ENCODE measurements at places on chromosomes 4 and X. TPM values are rescaled to one million over a fixed set of nuclear protein-coding genes. Genes with fewer than 3 reads are reported as not detected.
A peak's percentile ranks its signal among the peaks of the same experiment; 100 is the strongest.

DNA sequence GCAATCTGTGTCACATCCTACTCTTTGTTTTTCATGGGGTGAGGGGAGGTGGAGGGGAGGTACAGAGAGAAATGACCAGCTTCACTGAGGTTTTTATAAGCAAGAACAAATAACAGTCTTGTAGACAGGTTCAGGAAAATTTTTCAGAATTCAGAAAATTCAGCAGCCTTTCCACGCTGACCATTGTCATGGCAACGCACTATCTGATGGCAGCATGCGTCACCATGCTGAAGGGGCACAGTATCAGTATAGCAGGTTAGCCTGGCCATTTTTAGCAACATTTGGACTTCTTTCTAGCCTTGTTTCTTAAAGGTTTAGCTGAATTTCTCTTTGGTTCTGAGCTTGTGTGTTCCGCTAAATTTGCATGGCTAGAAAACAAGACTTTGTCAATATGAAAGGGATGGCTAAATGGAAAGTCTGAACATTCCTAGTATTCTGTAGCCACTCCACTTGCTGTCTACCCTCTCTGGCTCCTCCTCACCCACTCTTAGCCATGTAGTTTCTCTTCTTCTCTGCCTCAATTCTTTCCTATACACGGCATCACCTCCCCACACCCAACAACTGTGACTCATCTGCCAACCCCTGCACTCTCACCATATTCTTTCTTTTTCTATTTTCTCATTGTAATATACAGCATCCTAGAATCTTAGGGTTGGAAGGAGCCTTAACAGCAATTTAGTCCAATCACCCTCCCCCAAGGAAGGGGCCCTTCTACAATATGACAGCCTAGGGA, 42.7 kb upstream of the CITED1 start:
- DNase-seq = no peak
- no peaks in the 10 kb centered on the region for H3K4me1 ChIP-seq
- no peak overlapping the region for H3K4me3 ChIP-seq
- no peak overlapping the region for H3K27ac ChIP-seq

Gene GLRA3
- total RNA-seq = not detected

DNA sequence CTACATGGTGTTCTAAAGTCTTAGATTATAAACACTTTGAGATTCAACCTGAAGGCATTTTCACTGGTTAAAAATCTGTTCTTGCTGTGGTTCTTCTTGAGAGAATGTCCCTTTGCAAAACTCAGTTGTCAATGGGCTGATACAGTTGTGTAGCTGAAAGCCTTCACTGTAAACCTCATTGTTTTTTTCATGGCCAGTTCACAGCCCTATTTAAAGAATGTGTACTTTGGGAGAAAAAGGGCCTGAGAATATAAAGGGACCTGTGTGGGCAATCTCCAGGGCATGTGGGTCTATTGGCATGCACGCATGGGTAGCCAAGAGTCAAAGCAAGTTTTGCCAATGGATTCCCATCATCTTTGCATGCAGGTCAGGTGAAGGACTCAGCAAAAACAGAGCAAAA, 7.8 kb upstream of the MAP7D3 start:
- H3K36me3 ChIP-seq = no peaks in the 10 kb centered on the region
- peak overlapping the region; percentile 93 for H3K27ac ChIP-seq
- no peak for DNase-seq
- no peak overlapping the region for H3K4me3 ChIP-seq

- H3K4me3 ChIP-seq = no peak overlapping the region
- DNase-seq = no peak
- H3K36me3 ChIP-seq = no peaks in the 10 kb centered on the region
- H3K27me3 ChIP-seq = no peaks in the 10 kb centered on the region
Observed at GRCh38 chrX:109270580-109271484, 211.1 kb downstream of the GUCY2F start.

DNA sequence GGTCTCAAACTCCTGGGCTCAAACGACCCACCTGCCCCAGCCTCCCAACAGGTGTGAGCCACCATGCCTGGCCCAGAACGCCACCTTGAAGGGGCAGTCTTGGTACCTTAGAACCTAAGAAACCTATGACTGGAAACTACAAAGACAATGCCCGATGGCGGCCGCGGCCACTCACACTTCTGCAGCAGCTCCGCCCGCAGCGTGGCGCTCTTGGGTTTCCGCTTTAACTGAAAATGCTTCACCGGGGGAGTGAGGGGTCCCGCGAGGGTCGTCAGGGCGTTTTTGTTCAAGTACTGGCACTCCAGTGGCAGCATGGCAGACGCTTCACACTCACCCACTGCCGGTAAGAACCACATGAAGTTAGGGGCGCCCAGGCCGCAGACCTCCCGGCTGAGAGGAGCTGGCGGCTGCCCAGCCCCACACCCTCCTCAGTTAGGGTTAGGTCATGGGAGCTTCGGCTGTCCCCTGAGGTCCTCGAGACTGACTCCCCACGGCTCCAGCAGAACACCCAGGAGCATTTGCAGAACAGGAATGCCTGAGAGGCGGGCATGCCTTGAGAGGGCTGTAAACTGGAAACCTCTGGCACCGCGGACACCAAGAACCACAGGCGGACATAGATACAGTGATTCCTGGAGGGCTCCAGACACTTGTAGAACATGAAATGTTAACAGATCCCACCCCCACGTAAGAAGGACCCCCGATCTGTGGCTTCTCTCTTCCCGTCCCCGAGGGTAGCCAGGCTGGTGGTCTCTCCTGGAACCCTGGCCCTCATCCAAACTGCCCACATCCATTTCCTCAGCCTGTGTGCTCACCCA, 19.0 kb downstream of the NELFA start:
- DNase-seq = no peak
- H3K4me3 ChIP-seq = no peak overlapping the region

DNA sequence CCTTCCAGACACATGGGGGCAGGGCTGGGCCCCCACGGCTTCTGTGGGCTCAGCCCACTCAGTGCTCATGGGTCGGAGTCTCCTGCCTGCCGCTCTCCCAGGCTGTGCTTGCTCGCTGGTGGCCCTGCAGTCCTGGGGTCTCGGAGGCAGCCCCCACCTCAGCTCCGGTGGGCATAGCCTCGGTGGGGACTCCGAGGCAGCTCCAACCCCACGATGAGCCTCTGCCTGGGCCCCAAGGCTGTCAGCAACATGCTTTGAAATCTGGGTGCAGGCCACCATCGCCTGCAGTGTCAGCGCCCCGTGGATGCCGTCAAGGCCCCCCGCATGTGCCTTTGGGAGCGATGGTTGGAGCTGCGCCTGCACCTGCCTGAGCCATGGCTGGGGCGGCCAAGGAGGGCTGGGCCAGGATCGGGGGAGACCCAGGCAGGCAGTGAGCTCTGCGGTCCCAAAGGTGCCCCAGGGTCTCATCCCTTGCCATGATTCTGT, 30.2 kb upstream of the SPON2 start:
- H3K4me3 ChIP-seq = no peak overlapping the region
- no peak for DNase-seq
- peak overlapping the region; percentile 25 for H3K27ac ChIP-seq
- H3K36me3 ChIP-seq = no peaks in the 10 kb centered on the region

- peaks cover 27% of the 10 kb centered on the region for H3K4me1 ChIP-seq
- no peak overlapping the region for H3K27ac ChIP-seq
- no peaks in the 10 kb centered on the region for H3K36me3 ChIP-seq
- peak overlapping the region; percentile 1 for H3K4me3 ChIP-seq
- H3K27me3 ChIP-seq = no peaks in the 10 kb centered on the region
Observed at GRCh38 chr4:152605641-152606335, 69.9 kb upstream of the FBXW7 start.

Gene RHOH
- 5.8 TPM for total RNA-seq

DNA sequence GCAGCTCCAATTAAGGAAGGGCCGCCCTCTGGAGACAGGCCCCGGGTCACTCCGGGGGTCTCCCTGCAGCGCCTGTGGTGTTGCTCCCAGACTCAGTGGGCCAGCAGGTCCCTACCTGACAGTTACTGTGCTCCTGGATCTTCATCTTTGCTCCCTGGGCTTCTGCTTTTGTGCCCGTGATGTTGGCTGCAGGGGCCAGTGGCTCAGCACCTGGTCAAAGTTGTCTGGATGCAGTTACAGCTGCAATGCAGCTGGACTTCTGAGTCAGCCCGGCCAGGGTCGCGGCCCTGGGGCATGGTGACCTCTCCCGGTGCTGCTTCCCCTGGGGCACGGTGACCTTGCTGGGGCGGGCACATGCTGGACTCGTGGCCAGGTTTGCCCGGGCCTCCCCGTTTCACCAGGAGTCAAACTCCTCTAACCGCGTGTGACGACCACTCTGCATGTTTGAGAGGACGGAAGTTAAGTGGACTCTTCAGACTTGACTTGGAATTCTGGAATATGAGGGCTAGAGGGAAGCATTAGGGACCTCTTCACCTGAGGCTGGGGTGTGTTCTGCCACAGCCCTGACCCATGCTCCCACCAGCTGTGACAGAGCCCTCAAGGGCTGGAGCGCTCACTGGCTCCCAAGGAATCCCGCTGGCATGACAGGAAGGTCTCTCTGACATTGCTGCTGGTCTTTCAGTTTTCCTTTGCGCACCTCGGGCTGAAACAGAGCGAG, 3.7 kb downstream of the CTAG2 start:
- DNase-seq = no peak
- H3K27me3 ChIP-seq = no peaks in the 10 kb centered on the region
- H3K27ac ChIP-seq = no peak overlapping the region
- H3K4me1 ChIP-seq = no peaks in the 10 kb centered on the region
- no peak overlapping the region for H3K4me3 ChIP-seq

DNA sequence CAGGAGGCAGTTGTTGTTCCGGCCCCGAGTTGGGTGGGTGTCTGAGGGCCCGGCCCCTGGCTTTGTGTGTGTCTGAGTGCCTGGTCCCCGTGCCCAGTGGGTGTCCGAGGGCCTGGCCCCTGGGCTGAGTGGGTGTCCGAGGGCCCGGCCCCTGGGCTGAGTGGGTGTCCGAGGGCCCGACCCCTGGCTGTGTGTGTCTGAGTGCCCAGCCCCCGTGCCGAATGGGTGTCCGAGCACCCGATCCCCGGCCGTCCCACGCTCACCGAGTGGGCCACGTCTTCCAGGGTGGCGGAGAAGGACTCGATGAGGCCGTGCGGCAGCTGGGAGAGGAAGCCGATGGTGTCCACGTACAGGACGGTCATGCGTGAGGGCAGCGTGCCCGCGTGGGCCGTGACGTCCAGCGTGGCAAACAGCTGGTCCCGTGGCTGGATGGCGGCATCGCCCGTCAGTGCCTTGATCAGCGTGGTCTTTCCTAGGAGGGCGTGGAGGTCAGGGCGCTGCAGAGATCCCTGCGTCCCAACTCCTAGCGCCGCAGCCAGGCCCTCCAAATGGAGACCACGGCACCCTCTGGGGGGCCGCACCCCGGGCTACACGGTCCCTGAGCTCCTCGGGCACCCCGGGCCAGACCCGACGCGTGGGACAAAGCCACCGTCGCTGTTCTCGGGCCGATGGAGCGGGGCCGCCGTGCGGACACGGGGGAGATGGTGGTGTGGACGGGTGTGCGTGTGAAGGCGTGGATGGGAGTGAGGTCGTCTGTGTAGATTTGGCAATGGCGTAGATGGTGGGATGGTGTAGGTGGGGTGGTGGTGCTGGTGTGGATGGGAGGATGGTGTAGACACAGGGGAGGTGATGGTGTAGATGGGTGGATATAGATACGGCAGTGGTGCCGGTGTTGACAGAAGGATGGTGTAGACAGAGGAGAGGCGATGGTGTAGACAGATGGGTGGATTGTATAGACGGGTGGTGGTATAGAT, 7.2 kb downstream of the GTPBP6 start:
- H3K27me3 ChIP-seq = no peaks in the 10 kb centered on the region
- no peak overlapping the region for H3K4me3 ChIP-seq
- no peak overlapping the region for H3K27ac ChIP-seq
- DNase-seq = no peak
- H3K4me1 ChIP-seq = no peaks in the 10 kb centered on the region

Gene GPR78
- not detected for total RNA-seq

DNA sequence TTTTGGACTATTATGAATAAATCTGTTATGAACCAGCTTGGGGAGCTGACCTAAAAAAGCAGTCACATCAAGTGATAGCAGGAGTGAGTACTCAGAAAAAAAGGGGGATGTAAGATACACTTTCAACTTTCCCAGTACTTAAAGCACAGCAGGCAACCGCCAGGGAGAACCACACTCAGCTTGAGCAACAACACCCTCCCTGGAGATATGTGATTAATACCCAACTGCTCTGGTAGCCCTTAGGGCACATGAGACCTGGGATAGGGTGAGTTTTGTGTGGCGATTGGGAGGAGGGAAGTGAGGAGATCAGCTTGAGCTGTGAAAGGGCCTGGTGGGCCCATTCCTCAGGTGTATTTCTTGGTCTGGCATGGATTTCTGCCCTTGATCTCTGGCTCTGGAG, 220.3 kb upstream of the SFRP2 start:
- DNase-seq = no peak
- H3K4me1 ChIP-seq = peaks cover 10% of the 10 kb centered on the region
- H3K4me3 ChIP-seq = no peak overlapping the region
- no peaks in the 10 kb centered on the region for H3K36me3 ChIP-seq
- H3K27ac ChIP-seq = no peak overlapping the region

- DNase-seq = no peak
- H3K27ac ChIP-seq = no peak overlapping the region
- H3K4me1 ChIP-seq = no peaks in the 10 kb centered on the region
Observed at GRCh38 chr4:7342223-7343080, 92.3 kb downstream of the PSAPL1 start.

Gene MAGEB1
- total RNA-seq = not detected

Gene TSPAN6
- total RNA-seq = 7.2 TPM

GRCh38 chr4:17280261-17281018, 231.4 kb downstream of the QDPR start:
- peaks cover 17% of the 10 kb centered on the region for H3K4me1 ChIP-seq
- no peak overlapping the region for H3K4me3 ChIP-seq
- H3K36me3 ChIP-seq = no peaks in the 10 kb centered on the region

Gene DCK
- 11.1 TPM for total RNA-seq

DNA sequence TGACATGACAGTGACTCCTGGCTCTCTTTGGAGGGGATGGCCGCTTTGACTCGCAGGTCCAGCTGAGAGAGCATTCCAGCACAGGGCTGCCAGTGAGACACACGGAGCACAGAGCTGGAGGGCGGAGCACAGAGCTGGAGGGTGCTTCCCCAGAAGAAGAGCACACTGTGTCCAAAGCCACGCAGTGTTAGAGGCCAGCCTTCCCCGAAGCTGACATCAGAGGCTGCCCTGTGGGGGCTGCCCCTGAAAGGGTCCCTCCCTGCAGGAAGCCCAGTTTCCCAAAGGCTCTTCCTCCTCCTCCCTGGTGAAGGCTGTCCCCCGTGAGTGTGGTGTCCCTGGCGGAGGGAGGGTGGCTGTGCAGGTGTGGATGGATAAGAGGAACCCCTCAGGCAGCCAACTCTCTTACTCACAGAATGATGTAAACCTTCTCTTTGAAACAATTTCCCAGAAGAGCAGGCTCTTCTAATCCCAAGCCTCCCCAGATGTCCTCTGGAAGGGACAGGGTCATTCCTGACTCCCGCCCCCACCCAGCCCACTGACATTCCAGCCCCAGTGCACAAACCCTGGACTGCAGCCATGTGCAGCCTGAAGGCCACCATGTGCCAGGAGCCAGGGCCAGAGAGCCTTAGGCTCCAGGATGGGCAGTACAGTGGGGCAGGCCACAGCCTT, 53.4 kb downstream of the PSAPL1 start:
- no peak overlapping the region for H3K4me3 ChIP-seq
- no peaks in the 10 kb centered on the region for H3K4me1 ChIP-seq
- H3K36me3 ChIP-seq = no peaks in the 10 kb centered on the region
- no peak for DNase-seq
- H3K27me3 ChIP-seq = no peaks in the 10 kb centered on the region
